ENCODE measurements at places on chromosomes 2 and 18.

DNA sequence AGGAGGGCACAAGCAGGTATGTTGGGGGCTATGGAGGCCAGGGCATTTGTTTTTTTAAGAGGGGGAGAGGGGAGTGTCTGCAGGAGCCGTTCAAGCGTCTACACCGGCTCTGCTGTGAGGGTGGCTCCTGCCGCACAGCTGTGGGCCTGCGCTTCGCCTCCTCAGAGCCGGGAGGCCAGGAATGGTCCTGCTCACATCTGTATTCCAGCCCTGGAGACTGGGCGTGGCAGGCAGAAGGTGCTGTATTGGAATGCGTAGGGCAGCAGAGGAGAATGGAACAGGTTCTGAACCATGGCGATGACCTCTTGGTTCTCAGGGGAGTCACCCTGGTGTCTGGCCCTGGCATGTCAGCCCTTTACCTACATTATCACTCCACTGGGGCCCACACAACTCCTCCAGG, 26.8 kb upstream of the INHBB start:
- DNase-seq, result no peak

- no peak for DNase-seq
Observed at GRCh38 chr2:223787358-223787757, 50.0 kb downstream of the AP1S3 start.

GRCh38 chr2:143906850-143907249, 613.1 kb downstream of the ZEB2 start:
- no peak for DNase-seq

DNA sequence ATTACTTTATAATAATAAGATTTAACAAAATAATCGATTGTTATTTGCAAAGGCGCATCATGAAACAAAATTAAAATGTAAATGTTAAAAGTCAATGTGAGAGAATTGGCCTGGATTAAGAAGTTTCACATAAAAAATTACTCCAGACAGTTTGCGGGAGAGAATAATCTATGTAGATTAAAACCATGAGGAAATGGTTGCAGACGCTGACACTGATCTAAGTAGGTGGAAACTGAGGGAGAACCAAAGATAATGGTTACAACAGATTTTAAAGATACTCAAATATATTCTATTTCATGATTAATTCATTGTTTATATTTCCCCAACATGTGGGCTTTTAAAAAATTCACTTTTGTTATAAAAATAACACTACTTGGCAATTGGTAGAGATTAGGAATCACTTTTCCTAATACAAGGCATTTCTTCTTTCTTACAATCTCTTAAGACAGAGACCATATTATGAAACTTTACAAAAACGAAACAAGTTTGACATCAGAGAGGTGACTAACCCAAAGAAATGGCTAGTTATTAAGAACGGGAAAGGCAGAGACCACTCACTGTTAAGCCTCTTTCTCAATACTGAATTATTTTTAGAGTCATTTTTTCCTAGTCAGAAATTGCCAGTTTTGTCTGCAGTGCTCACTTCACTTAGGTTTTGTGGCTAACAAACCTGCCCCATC, 1.6 kb downstream of the KANSL1L start:
- DNase-seq, result no peak

GRCh38 chr18:8559612-8560186, 49.5 kb upstream of the RAB12 start:
- DNase-seq, result no peak

DNA sequence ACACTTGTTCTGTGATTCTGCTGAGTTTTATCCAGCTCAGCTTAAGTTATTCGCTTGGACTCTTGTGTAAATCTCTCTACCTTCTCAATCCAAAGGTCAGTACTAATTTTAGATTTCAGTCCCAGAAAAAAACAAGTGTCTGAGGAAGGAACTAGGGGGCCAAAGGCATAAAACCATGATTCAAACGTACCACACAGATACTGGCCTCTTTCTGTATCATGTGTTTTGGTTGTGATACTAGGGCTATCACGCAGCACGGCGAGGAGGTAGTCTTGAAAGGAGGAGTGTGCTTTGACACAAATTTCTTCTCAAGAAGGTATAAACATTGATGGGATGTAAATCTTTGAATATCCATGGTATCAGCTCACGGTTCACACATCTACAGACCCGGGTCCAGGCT, 8.3 kb downstream of the SERPINE2 start:
- DNase-seq, result no peak

- DNase-seq, result peak; percentile 61
Observed at GRCh38 chr2:98769784-98770183, 38.9 kb upstream of the MGAT4A start.

DNA sequence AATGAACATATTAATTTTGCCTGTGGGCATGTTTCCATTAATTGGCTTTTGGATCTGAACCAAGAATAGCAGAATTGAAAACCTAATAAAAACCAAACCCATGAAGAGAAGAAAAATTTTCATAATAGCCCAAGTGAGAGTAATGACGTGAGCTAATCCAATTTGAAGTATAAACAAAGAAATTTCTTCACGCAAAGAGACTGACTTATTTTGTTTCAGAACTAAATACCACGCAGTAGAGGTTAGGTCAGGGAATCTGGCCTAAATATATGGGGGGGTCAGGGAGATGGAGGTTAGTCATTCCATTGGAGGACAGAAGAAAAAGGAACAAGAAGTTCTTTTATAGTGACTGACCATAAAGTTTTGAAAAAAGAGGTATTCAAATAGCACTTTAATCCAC, 94.1 kb upstream of the CYP1B1 start:
- DNase-seq, result no peak

DNA sequence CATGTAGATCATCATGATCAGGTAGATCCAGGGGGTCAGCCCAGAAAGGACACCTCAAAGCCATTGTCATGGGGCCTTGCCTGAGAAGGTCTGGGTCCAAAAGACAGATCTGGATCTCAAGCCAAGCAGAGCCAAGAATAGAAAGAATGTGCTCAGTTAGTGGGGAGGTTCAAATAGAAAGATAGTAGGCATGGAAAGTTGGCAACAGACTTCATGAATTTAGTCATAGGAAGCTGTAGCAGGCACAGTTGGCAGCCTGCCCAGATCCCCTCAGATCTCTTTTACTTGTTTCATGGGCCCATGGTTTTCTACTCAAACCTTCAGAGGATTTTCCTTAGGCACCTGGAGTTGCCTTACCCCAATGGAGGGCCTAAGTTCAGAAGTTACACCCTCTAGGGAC, 767.0 kb downstream of the SLC4A3 start:
- no peak for DNase-seq

- DNase-seq, result no peak
Observed at GRCh38 chr2:127776122-127776780, 34.7 kb downstream of the WDR33 start.

- DNase-seq, result no peak
Observed at GRCh38 chr18:79890674-79891073, 60.8 kb downstream of the SLC66A2 start.

- no peak for DNase-seq
Observed at GRCh38 chr2:184689638-184690037, 91.3 kb downstream of the ZNF804A start.

GRCh38 chr2:237968048-237968862, 1.4 kb downstream of the UBE2F start:
- peak; percentile 67 for DNase-seq

DNA sequence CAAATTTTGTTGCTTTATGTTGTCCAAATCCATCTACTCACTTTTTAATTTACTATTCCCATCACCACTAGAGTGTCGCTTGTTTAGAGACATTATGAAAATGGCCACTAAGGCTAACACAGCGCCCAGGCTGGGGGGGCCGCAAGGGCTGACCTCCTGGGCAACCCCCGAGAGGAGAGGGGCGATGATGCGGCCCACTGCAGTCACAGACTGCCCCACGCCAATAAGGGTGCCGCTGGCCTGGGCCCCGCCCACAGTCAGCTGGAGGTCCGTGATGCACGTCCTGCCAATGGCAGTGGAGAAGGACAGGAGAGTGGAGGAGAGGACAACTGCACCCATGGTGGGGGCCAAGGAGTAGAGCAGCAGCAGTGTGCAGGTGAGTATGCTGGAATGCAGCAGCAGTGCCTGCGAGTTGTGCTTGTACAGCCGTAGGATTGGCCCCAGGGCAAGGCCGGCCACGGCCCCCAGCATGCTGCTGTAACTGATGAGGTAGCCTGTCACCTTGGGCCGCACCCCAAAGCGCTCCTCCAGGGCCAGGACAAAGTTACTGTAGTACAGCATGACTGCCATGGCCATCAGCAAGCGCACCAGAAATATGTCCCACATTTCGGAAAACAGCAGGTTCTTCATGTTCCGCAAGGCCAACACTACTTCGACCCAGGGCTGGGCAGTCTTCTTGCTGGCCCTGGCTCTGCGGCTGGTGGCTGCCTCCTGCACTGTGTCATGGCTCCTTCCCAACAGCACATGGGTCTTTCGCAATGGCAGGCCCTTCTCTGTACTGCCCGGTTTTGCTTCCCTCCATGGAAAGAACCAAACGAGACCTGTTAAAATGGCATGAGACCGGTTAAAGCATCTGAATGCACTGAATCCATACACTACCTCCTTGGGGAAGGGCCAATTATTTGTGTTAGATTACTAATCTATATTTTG, 43.2 kb upstream of the TMEM182 start:
- DNase-seq, result no peak

DNA sequence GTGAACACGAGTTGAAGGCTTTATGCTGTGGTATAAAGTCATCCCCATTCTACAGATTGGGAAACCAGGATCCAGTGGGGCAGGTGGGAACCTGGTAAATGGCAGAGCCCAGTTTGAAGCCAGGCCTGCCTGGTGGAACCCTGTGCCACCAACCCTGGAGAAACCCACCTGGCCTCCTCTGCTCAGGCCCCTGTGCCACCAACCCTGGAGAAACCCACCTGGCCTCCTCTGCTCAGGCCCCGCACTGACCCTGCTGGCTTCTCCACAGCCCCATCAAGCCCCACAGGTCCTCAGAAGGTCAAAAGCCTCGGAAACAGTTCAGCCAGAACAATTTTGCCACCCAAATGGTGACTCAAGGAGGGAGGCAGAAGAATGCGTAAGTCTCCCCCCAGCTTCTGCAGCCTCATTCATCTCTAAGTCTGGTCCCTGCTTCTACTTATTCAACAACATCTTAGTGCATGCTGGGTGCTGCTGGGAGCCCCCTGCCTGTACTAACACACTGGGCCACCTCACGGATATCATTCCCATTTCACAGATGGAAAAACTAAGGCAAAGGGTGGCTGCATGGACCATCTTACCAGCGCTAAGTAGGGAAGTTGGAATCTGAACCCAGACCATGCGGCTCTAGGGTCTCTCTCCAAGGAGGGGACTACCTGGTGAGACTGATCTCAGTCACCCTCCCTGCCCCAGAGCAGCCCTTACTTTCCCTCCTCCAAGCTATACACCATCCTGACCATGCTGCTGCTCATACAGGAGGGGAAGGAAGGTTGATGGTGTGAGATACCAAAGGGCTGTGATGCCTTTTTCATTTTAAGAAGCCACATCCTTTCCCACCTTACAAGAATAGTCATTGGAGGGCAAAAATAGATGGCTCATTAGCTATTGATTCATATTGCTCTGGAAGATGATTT, 93.7 kb upstream of the ID2 start:
- peak; percentile 33 for DNase-seq

DNA sequence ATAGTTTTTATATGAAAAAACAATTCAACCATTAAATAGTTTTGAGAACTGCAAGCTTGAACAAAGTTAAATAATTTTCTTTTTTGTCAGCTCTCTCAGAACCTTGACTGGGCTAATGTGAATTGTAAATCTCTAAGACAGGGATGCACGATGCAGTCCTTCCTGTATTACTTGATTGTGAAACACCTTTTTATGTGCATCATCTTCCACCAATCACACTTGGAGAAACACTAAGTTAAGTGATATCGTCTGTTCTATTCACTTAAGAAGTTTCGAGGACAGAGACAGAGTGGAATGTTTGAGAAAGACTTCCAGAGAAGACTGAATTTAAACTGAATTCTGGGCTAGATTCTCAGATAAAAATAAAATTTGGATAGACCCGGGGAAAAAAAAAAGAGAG, 238.2 kb downstream of the MREG start:
- DNase-seq, result no peak

DNA sequence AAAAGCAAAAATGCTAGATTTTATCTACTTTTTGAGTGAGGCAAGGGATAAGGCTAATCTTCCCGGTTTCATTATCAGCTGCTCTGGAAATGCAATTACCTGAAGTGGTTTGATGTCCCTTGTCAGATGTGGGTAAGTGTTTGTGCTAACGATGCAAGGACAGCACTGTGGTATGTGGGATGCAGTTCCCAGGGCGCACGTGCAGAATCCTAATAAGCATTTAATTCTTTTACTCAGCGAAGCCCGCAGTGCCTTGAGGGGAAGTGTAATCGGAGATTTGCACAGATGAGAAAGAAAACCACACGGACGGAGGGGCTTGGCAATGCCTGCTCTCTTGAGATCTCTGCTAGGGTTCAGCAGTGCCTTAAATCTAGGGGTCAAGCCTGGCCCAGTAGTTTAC, 108.5 kb upstream of the LYPD6 start:
- DNase-seq, result no peak

DNA sequence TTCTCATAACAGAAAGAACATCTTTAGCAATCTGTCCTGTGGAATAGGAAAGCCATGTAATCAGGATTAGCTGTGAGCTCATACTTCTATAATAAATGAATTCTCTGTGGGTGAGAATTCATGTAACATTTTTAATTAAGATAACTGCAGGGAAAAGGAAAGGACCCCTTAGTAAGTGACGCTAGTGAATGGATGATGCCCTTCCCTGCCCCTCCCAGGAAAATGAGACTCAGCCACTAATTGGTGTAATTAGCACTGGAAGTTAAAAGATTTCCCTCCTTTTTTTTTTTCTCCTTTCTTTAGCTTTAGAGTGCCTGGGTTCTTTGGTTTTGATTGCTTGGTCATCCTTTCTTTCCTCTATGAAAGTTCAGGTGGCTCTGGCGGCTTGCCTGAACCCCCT, 90.3 kb downstream of the VWA3B start:
- no peak for DNase-seq

- DNase-seq, result no peak
Observed at GRCh38 chr18:10912790-10913545, 236.4 kb downstream of the PIEZO2 start.

- no peak for DNase-seq
Observed at GRCh38 chr2:39289609-39290008, 45.8 kb upstream of the CDKL4 start.

GRCh38 chr2:178592655-178593054, 112.4 kb downstream of the PLEKHA3 start:
- DNase-seq, result no peak

DNA sequence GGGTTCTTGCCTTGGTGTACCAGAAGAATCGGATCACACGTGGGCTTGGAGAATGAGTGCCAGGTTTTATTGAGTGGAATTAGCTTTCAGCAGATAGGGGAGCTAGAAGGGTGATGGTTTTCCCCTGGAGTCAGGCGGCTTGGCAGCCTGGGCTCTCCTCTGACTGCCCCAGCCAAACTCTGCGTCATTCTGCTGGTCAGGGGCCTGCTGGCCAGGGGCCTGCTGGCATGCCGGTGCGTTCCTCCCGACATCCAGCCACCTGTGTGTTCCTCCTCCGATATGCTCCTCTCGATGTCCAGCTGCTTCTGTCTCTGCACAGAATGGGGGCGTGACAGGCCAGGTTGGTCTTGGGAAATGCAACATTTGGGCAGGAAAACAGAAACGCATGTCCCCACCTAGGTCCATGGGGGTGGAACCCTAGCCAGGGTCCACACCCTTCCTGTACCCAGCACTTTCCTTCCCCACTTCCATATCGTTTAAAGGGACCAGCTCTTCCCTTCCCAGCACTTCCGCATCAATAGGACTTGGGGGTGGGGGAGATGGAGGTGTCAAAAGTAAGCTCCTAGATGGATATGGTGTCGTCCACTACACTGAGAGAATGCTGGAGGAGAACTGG, 85.3 kb downstream of the VWA3B start:
- no peak for DNase-seq

GRCh38 chr2:19753314-19753713, 148.5 kb downstream of the TTC32 start:
- no peak for DNase-seq

Measured in CD4-positive, alpha-beta memory T cell (primary cell).